ENCODE measurements at places on chromosomes 2 and 18.
A peak's percentile ranks its signal among the peaks of the same experiment; 100 is the strongest.

- DNase-seq = no peak
Observed at GRCh38 chr2:215466097-215466909, 30.4 kb upstream of the FN1 start.

DNA sequence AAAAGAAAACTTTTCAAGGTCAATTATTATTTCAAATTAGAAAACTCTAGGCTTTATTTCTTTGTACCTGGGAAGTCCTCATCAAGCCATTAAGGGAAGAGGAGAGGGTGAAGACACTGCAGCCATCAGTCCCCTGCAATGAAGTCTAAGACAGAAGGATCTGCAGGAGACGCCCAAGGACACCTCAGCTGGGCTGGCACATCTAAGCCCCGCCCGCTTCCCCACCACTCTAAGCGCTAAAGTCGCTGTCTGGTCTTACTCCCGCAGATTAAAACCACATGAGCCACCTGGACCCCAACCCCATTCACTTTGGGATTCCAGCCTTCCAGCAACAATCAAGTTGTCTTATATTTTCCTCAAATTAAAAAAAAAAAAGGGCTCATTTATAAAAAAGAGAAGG is 104.4 kb downstream of the AFF3 start:
- no peak for DNase-seq

DNA sequence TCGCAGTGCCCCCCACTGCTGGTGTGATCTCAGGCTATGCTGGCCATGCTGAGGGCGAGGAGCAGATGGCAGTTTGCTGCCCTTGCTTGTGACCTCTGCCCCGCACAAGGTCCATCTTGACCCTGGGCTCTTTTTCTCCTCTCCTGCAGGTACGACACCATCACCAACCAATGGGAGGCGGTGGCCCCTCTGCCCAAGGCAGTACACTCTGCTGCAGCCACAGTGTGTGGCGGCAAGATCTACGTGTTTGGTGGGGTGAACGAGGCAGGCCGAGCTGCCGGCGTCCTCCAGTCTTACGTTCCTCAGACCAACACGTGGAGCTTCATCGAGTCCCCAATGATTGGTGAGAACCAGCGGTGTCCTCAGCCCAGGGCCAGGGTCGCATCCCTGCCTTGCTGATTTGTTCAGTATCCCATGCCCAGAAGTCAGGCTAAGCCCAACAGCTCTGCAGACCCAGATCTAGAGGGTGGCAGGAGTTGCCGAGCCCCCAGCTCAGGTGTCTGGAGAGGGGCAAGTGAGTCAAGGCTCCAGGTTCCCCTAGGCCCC is 223.8 kb downstream of the ATAD2B start:
- no peak for DNase-seq

DNA sequence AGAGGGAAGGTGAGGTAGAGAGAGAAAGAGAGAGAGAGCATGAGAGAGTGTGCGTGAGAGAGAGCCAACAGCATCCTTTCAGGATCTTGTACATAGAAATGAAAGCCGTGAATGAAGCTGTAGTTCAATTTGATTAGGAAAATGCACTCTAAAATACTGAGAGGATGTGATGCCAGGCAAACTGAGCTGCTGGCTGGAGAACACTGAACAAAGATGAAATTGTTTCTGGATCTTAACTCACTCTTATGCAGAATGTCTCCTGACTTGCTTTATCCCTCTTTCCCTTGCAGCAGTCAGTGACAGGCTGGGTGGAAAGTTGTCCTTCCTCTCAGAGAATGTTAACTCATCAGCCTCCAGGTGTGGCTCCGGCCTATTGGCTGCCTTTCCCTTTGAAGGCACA is 10.7 kb downstream of the LYPD1 start:
- DNase-seq = no peak

- DNase-seq = no peak
Observed at GRCh38 chr2:86518481-86518880, 44.8 kb downstream of the CHMP3 start.

DNA sequence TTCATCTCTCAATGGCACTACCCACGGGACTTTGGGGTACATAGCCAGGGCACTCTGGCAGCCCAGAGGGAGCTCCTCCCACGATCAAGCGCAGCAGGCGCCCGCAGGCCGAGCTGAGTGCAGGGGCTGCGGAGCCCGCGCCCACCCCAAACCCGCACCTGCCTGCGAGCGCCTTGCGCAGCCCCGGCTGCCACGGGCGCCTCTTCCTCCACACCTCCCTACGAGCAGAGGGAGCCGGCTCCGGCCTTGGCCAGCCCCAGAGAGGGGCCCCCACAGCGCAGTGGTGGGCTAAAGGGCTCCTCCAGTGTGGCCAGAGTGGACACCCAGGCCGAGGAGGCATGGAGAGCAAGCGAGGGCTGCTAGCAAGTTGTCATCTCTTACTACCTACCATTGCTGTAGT is 165.2 kb downstream of the UBE2E3 start:
- DNase-seq = no peak

- no peak for DNase-seq
Observed at GRCh38 chr18:49137093-49137492, 186.3 kb upstream of the SMAD7 start.

- DNase-seq = no peak
Observed at GRCh38 chr18:2959341-2959740, 53.6 kb downstream of the LPIN2 start.

DNA sequence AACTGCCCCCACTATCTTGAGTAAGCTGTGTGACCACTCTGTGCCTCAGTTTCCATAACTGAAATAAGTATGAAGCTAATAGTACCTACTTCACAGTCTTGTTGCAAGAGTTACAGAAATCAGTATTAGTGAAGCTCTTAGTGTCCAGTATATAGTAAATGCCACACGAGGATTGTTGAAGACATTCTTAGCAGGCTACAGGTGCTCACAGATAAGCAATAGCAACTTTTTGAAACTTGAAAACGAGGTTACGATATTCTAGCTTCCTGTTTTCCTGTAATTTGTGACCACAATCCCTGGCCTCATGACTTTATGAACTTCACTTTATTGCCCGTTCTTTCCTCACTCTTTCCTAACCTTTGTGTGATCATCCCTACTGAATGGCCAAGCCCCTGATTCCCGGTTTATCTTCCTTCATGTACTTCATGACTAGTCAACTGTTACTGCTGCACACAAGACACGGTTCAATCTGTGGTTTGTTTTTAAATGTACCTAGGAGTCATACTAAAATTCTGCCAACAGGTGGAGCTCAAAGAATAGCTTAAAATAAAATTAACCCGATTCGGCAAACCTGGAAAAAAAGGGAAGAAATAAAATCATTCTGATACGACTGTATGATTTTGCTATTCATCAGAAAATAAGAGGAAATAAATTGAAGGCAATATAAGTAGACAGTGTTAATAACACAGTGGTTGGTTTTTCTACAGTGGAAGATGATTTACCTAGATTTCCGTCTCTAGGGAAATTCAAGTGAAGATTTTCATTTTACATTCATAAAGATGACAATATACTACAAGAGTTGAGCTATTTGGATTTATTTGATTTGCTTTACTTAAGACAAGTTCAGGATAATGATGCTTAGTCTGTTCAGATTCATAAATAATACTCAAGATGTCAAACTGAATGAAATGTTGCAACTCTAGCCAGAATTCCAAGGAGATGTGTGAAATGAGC is 38.1 kb upstream of the STAT1 start:
- DNase-seq = peak; percentile 34

DNA sequence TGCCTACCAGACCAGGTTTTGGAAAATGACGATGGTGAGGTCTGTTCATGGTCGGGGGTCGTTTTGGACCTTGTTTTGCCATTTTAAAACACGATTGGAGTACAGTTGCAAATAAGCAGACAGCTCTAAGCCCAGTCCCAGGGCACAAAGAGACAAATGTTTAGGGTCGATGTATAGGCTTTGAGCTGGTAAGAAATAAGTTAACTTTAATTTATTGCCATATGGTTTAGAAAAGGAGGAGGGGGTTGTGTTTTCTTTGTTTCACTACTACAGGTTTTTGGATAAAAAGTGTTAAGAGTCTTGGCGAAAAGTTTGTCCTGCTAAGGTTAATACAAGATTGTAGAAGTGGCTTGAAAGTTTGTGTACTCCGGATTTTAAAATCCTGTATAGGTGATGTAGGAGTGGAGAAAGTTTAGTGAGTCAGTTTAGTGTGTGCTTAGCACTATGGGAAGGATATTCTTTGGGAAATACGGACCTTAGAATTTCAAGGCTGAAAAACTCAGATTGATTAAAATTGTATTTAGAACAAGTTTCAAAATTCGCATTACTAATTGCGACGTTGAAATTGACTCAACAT is 1.3 kb downstream of the KCMF1 start:
- DNase-seq = no peak

GRCh38 chr2:48109491-48110204 is 203.3 kb upstream of the FBXO11 start:
- no peak for DNase-seq

GRCh38 chr2:38873763-38874162 is 2.0 kb downstream of the DHX57 start:
- DNase-seq = no peak

GRCh38 chr2:213644926-213645325 is 360.7 kb downstream of the SPAG16 start:
- DNase-seq = no peak

- DNase-seq = no peak
Observed at GRCh38 chr2:169038338-169038757, 7.2 kb upstream of the ABCB11 start.

DNA sequence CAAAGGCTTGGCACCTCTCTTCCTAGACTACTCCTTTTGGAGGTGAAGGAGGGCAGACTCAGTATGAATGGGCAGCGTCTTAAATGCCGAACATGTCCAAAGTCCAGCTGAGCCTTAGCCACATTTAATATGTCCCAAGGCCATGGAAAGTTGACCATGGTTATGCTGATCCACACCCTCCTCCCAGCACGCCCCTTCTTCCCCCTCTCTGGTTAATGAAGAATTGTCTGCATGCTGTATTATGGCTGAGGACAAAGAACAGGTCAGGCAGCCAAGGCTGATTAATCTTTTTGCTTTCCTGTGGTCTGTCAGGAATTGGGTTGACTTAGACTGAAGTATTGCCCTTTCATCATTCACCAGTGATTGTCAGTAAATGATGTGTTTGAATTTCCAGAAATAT is 5.8 kb upstream of the MYOM1 start:
- DNase-seq = no peak

DNA sequence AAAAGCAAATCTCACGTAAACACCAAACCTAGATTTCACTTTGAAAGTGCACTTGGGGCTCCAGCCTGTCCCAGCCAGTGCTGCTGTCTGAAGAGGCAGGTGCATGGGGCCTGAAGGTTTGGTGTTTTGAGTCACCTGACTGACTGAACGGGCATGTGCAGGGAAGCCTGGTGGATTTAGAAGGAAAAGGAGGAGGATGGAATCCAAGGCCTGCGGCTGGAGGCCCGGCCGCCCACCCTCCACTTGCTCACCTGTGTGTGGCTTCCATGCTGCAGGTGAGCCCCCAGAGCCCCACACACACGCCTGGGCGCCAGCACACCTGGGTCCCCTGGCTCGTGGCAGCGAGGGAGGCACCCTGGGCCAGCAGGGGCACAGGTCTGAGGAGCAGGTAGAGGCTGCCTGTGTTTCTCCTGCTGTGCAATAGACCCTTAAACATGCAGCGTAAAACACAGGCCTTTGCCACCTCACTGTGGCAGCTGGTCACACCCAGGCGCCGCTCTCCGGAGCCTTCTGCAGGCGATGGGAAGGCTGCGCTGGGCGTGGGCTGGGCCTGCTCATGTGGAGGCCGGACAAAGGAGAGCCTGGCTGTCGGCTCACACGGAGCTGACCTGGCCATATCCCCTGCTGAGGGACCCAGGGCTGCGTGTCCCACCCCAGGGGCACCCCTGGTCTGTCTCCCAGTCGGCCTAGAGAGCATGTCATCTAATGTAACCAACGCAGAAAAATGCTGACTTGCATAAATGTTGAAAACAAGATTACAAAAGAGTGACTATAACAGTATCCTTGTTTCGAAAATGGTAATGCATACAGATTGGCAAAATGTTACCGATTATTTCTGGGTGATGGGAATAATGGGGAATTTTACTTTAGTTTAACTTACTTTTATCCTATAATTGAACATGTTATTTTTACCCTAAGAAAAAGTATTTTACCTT is 71.3 kb downstream of the TMEM18 start:
- DNase-seq = no peak

DNA sequence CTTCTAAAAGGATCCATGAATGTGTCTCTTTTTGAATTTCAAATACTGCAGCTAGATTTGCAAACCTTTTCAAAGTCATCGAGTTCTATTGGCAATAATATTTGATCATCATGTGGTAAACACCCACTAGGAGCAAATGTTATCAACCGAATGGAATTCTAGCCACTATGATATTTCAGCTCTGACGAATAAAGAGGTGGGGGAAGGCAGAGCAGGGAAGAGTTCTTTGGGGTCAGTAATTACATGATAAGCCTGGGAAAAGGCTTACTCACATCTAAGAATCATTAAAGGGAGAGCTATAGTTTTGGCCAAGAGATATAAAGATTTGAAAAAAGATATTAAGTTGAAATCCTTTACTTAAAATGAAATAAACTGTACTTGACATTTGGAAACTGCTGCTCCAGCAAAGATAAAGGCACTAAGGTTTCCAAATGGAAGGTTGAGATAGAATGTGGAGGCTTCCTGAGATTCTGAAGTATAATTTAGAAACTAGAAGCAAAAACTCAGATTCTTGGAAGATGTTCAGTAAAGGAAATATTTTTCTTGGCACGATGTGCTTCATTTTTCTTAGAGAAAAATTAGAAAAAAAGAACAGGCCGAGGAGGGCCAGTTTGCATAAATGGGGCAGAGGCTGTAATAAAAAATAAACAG is 104.7 kb upstream of the ARHGAP28 start:
- no peak for DNase-seq

DNA sequence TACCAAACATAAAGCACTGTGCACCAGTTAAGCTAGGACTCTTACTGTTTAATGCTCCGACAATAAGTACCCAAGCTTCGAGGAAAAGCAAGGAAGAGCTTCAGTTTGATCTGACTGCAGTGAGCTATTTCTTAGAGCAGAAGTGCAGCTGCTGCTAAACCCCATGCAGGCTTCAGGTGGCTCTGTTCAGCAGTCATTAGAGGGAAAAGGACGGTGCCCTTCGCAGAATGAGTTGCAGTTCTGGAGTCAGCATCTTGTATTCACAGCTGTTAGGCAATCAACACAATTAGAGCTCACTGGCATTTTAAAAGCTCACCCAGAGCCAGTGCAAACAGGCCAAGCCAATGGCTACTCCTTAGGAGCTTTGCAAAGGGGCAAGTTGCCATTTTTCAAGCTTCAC is 1.5 kb upstream of the CERKL start:
- no peak for DNase-seq

- no peak for DNase-seq
Observed at GRCh38 chr2:190974629-190975361, 39.2 kb downstream of the STAT1 start.

DNA sequence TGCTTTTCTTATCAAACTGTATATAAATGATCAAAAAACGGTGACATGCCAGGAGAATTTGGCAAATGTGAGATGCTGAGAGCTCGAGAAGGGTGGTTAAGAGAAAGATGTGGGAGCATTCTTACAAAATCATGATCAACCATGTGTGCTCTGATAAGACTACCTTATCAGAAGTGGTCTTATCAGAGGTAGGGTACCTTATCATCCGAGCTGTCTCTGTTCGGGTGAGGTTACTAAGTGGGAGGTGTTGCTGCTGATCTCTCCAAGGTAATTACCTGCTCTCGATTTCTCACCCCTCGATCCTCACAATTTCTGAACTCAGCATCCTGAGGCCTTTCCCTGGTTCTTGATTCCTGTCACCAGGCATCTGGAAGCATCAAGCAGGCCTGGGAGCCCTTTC is 813.0 kb upstream of the ID2 start:
- no peak for DNase-seq
